ENCODE measurements at places on chromosomes 13 and 19.

DNA sequence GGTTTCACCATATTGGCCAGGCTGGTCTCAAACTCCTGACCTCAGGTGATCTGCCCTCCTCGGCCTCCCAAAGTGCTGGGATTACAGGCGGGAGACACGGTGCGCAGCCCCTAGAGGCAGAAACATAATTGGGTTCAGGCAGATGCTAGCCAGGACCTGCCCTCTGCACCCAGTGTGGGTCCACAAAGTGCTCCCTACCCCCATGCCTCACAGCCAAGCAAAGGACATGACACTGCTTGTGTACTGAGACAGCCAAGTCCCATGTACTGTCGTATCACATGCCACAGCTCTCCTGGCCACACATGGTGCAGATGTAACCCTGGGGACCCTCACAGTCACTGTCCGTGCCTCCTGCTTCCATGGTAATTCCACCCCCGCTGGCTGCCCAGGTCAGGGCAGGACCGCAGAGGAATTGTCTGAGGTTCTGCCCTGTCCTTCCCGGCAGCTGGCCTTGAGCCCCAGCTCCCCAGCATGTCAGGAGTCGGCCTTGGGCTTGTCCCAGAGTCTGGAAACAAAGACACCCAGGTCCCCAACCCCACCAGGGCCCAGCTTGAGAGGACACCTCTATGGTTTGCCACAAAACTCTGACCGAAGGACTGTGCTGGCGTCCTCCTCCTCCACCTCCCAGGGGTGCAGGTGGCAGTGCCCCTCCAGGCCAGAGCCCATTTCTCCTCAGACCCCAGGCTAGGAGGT lies 7.6 kb downstream of the PRR36 start:
- no peak for DNase-seq

DNA sequence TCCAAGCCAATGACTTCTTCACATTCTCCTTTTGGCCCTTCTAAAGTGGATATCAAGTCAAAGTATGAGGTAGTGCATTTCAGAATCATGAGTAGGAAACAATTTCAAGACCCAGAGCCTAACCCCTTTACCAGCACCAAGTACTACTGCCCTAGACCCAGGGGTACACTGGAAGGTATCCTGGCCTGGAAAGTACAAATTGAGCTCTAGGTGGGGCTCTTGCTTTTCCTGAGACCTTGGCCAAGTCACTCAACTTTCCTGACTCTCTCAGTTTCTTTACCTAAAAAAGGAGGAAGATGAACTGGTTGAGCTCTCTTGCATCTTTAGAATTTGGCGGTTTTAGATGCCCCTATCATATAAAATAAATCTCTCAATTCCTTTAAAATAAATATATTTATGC lies 204.7 kb downstream of the FGF14 start:
- DNase-seq, result no peak

DNA sequence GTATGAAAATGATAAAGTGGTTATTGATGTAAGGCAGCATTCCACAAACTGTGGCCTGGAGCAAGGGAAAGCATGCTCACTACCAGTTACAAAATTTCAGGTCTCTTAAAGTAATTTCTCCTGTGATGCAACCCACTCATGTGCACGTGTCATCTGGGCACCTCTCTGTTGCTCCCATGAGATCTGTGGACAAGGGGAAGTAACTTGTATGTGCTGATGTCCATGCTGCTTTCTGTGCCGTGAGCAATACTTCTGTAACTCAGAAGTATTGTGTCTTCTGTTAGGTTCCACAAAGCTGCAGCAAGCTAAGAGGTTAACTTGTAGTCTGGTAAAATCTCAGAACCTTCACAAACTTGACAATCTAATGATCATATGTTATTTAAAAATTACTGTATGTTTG lies 930.0 kb upstream of the SLITRK6 start:
- DNase-seq, result no peak

- DNase-seq, result no peak
These were observed 109.5 kb upstream of the FNDC3A start for GRCh38 chr13:48866249-48866648.

DNA sequence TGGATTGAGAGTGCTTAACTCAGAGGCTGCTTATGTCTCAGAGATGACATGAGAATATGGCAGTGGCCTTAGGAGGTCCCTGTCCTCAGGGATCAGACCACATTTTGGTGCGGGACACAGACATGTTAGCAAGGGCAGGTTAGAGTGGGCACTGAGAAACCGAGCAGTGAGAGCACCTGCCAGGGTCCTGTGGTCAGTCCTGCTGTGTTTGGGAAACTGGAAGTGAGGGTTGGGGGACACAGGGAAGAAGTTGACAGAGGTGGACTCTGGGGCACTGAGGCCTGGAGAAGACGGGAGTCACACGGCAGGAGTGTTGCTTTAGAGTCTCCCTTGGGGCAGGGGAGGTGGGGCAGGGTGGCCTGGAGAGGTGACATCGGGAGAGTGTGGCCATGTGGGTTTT lies 7.4 kb downstream of the IGFLR1 start:
- no peak for DNase-seq

DNA sequence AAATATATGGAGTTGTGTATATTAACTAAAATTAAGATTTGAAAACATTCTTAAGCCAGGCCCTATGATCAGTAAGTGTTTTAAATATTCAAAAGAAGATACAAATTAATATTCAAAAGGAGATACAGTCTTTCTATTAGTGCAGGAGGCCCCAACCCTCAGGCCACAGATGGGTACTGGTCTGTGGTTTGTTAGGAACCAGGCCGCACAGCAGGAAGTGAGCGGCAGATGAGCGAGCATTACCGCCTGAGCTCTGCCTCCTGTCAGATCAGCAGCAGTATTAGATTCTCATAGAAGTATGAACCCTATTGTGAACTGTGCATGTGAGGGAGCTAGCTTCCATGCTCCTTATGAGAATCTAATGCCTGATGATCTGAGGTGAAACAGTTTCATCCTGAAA lies 232.9 kb downstream of the FOXO1 start:
- no peak for DNase-seq

- DNase-seq, result peak; percentile 69
These were observed 40.2 kb upstream of the ABCC4 start for GRCh38 chr13:95341441-95341840.

GRCh38 chr13:90454002-90454636 lies 893.4 kb upstream of the MIR17HG start:
- DNase-seq, result no peak
